ENCODE measurements at places on chromosomes 2 and 18. TPM values are rescaled to one million over a fixed set of nuclear protein-coding genes. Genes with fewer than 3 reads are reported as not detected.

GRCh38 chr2:202178346-202178958, 59.9 kb downstream of the SUMO1 start:
- DNase-seq, result peak; percentile 40
- no peak overlapping the region for H3K4me3 ChIP-seq
- H3K4me1 ChIP-seq, result no peaks in the 10 kb centered on the region

- H3K27me3 ChIP-seq, result no peaks in the 10 kb centered on the region
- no peak for DNase-seq
- no peak overlapping the region for H3K4me3 ChIP-seq
- H3K4me1 ChIP-seq, result peaks cover 6% of the 10 kb centered on the region
Observed at GRCh38 chr2:46748121-46748520, 167.5 kb downstream of the MCFD2 start.

The FBLN7 gene
- total RNA-seq, result 0.51 TPM

GRCh38 chr2:28582595-28582994, 86.7 kb downstream of the PLB1 start:
- no peak for DNase-seq
- no peaks in the 10 kb centered on the region for H3K27me3 ChIP-seq
- H3K4me3 ChIP-seq, result no peak overlapping the region
- no peak overlapping the region for H3K27ac ChIP-seq
- H3K36me3 ChIP-seq, result no peaks in the 10 kb centered on the region

The CCDC141 gene
- 110 TPM for total RNA-seq

DNA sequence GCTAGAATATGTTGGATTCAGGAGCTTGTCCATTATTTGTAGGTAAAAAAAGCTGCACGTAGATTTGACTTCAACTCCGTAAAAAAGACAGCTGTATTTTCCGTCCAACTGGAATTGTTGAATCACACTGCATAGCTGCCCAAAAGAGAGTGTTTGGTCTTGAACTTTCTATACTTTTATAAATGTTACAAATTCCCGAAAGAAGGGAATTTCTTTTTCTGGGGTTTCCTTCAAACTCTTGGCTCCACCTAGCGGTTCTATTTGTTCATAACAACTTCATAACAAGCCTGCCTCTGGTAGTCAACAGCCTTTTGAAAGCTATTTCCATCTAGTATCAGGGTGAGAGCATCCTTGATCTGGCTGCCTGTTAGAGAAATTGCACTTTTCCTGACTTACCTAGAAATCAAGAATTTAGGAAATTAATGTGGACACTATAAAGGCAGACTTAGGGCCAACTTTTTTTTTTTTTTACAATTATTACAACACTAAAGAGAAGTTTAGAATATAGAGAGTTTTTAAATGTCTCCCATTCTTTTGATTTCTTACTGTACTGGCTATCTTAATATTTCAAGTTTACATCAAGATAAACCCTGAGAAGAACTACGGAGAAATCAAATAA, 48.1 kb downstream of the TMEM185B start:
- no peak overlapping the region for H3K27ac ChIP-seq
- no peak for DNase-seq
- peaks cover 3% of the 10 kb centered on the region for H3K36me3 ChIP-seq
- H3K27me3 ChIP-seq, result no peaks in the 10 kb centered on the region

The DOK6 gene
- total RNA-seq, result 2.3 TPM

DNA sequence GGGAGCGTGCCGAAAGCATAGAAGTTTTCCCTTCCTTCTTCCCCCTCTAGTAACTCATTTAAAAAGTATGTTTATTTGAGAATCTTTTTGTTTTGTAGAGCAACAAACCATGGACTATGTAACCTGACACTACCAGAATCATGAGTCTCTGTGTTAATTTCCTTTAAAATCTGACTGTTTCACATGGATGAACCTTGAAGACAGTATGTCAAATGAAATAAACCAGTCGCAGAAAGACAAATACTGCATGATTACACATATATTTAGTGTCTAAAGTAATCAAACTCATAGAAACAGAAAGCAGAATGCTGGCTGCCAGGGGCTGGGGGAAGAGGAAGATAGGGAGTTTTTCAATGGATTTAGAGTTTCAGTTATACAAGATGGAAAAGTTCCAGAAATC, 32.3 kb downstream of the PTPN2 start:
- no peaks in the 10 kb centered on the region for H3K36me3 ChIP-seq
- H3K27me3 ChIP-seq, result no peaks in the 10 kb centered on the region
- no peaks in the 10 kb centered on the region for H3K4me1 ChIP-seq
- DNase-seq, result no peak

The SCN9A gene
- 1.1 TPM for total RNA-seq

GRCh38 chr2:83595926-83596325, 863.2 kb downstream of the SUCLG1 start:
- H3K4me1 ChIP-seq, result no peaks in the 10 kb centered on the region
- no peaks in the 10 kb centered on the region for H3K27me3 ChIP-seq
- H3K4me3 ChIP-seq, result no peak overlapping the region

The KLHL14 gene
- not detected for total RNA-seq

DNA sequence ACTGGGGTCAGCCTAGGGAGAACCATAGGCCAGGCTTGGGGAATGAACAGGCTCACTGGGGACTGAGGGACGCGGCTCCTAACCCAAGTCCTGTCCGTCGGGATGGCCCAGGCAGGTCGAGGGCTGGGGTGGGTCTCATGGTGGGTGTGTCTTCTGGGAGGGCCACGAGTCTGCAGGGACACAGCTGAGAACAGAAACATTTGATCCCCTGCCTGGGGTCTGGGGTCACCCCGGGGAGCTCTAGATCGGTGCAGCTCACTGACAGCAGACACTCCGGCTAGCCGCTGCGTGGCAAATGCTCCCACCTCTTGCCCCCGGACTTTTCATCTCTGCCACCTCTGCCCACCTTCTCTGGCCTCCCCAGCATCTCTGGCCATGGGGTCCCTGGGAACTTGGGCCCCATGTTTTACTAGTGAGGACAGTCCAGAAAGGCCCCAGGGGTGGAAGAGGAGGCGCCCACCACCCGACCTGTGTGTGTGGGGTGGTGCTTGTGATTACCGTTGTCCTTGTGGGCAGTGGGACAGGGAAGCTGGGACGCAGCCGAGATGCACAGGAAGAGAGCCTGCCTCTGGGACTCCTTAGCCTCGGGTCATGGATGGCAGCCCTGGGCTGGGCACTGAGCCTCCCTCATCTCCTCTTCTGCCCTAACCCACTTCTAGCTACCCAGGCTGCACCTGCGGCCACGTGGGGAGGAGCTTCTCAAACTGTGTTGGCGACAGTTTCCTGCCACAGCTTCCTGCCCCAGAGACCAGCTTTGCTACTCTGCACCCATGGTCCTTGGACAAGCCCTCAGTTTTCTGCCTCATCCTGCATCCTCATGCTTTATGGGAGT, 4.9 kb downstream of the ZAP70 start:
- H3K36me3 ChIP-seq, result no peaks in the 10 kb centered on the region
- H3K4me3 ChIP-seq, result no peak overlapping the region
- no peak for DNase-seq
- H3K27ac ChIP-seq, result no peak overlapping the region

The MAPK4 gene
- 30.6 TPM for total RNA-seq

DNA sequence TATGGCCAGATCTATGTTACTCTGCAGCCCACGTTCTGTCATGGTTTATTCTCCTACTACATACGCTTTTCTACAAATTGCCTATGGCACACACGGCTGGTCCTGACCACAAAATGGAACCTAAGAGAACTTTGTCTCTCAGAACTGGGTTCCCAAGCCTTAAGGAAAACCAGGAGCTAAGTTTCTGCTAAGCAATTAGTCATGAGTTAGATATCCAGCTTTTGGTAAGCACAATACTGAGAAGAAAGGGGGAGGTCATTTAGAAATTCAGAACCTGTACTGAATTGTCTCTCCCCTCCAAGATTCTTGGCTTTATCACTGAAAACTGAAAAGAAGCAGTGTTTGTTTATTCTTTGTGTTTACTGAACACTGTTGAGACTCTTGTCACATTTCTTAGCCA, 283.5 kb upstream of the TANK start:
- no peak overlapping the region for H3K27ac ChIP-seq
- H3K36me3 ChIP-seq, result no peaks in the 10 kb centered on the region
- no peak for DNase-seq
- H3K27me3 ChIP-seq, result no peaks in the 10 kb centered on the region
- H3K4me1 ChIP-seq, result peaks cover 1% of the 10 kb centered on the region
- no peak overlapping the region for H3K4me3 ChIP-seq
